ENCODE measurements at places on chromosomes 1 and 21.

DNA sequence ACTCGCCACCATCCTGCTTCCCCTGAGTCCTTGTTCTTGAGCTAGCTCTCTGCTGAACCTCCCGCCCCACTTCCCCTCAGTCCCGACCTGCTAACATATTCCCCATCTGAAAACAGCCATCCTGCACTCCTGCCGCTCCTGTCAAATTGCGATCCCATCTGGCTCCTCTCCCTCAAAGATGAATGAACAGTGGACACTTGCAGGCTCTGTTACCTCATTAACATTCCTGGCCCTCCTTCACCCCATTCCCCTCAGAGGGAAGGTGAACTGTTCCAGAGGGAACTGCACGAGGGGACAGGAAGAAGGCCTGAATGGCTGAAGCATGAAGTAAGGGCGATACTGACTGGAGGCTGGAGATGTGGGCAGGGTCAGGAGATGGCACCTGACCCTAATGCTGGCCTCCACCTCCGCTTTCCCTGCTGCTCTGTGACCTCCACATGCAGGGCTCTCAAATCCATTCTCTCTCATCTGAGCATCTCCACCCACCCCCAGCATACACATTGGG, 7.4 kb upstream of the CELSR2 start:
- DNase-seq, result no peak

DNA sequence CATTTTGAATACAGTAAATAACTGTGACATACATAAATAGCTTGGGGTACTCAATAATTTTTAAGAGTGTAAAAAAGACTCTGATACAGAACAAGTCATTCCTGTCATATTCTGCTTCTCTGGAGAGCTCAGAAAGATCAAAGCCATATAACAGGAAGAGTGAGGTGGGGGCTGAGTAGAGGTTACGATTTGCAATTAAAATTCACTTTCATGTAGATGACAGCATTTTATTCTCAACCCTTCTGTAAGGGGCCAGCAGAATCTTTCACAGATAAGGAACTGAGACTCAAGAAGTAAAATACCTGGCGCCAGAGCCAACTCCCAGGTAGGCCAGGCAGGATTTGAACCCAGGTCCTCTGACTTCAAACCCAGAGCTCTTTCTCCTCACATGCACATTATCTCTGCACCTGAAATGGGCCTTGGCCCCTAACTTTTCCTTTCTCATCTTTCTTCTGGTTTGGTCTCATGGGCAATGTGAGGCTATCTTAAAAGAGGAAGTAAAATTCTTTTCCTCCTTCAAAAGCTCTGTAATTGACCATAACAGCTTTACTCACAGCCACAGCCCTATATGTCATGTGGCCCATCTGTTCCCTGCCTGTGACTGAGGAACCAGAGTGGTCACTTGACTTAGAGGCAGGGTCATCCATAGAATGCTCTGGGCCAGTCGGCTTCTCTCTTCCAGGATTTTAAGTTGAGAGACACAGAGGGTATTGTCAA, 80.9 kb upstream of the SYT6 start:
- no peak for DNase-seq

DNA sequence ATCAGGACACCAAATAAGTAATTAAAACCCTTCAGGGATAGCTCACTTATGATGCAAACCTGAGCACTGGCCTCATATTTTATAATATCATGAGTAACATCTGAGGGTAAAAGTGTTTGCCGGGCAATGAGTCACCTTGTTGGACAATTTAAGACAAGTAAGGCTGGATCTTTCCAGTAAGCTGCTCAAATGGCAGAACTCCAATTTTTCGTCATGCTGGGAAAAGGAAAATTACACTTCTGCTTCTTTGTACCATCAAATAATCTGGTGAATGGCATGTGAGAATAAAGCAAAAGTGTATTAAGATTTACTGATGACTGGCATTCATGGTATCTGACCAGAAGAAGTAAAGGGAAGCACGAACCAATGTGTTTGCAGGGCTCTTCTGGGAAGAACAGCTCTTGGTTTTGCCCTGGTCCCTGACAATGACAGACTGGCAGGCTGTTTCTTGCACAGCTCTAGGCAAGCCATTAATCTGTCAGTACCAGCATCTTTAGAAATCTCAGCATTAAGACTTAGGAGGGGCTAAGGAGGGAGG, 392.2 kb downstream of the VAV3 start:
- no peak for DNase-seq

DNA sequence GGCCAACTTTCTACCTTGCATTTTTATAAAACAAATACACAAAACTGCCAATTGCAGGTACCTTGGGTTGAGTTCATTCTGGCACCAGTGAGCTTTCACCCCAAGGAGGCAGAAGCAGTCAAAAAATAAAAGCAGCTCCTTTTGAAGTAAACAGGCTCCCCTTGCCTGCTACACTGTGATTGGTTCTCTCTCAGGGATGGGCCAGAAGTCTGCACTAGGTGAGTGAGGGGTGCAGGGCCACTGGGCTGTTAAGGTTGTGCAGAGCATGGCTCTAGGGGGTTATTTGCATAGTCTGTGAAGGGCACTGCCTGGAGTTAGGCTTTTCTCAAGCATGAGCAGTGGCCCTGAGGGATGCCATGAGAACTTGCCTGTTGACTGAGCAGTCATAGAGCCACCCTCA, 39.1 kb downstream of the AKNAD1 start:
- DNase-seq, result no peak
